ENCODE measurements at places on chromosomes 6 and 20.

DNA sequence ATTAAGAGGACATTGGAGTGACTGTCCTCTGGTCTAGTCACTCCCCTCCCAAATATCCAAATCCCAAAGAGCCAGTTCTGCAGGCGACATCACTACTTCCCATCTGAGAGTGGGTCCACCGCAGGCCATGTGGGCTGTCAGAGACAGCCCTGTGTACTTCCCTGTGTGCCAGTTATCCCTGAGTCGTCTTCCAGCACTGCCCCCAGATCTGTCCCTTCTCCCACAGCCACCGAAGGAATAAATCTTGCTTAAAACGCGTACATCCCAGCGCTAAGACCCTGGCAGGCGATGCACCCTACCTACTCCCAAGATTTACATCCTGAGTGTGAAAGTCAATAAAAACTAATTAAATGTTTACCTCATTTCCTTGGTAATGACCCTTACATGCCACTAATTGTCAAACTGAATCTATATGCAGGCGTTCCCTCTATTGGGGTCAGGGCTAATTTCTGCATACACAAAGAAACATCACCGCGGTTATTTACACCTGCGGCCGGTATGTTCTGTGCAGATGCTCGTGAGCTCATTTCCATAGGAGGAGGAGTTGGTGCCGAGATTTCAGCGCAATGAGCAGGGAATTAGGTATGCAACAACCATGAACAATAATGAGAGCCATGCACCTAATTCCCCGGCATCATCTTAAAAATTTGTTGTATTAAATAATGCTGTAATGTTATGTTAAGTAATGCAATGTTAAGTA lies 31.3 kb upstream of the CDH4 start:
- DNase-seq = no peak

GRCh38 chr6:66935612-66936011 lies 1228.6 kb upstream of the EYS start:
- DNase-seq = no peak

DNA sequence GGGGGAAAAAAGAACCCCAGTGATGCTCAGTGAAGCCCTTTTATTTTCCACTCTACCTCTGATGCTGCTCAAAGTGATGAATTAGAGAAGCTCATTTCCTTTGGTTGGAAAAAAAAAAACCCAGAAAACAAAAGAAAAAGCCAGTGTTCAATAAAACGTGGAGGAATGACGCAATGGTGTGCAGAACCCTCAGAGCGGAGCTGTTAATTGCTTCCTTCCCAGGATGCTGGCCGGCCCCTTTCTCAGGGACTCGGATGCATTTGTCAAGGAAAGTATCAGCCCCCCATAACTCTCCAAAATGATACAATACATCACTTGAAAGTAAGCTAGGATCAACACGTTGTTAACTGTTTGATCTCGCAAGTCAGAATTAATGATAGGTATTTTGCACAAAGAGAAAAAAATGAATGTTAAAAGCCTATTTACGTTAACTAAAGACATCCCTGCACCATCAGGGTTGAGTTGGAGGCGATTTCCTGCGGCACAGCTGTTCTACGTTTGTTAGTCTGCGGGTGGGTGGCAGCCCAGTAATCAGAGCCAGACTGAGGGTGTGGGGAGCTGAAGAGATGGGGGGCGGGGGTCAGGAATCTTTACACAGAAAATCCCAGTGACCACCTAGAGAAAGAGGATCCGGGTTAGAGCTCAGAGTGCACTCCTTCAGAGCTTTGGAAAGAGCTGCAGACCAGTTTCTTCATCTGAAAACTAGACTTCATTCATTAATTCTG lies 132.4 kb downstream of the BMP7 start:
- no peak for DNase-seq

- no peak for DNase-seq
These were observed 107.9 kb upstream of the PREP start for GRCh38 chr6:105510746-105511145.

- DNase-seq = no peak
These were observed 2.1 kb downstream of the DNMT3B start for GRCh38 chr20:32764005-32764960.

- DNase-seq = no peak
These were observed 5.3 kb downstream of the POPDC3 start for GRCh38 chr6:105174512-105174911.

GRCh38 chr6:119113961-119114360 lies 35.5 kb upstream of the FAM184A start:
- DNase-seq = no peak

DNA sequence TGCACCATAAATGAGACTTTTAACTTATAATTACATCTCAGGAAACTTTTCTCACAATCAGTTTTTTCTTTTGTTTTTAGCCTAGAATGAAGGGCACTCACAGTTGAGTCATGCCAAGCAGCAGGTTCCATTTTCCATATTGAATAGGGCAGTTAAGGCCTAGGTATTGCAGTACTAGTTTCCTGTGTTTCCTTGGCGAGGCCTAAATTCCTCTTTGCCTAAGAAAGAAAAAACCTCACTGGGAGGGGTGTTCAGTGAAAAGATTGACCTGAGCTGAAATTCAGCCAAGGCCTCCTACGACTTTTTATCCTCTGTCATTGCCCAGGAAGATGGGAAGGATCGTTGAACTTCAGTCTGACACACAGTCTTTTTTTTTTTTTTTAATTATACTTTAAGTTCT lies 85.5 kb downstream of the IMPG1 start:
- no peak for DNase-seq

DNA sequence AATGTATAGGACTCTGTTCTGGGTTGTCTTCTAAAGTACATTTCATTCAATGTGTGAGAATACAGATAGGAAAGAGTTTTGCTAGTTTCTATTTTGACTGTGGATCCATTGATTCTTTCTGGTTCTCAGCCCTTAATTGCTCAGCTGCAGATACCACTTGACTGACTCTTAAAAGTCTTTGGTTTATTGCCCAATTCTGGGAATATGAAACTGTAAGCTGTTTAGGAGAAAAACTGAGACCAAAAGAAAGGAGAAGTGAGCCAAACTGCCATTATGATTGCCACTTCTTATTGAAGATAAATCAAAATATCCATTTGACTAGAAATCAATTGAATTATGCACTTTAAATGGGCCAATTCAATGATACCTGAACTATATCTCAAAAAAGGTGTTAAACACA lies 211.4 kb downstream of the ESR1 start:
- DNase-seq = no peak

- DNase-seq = no peak
These were observed 362.7 kb upstream of the IMPG1 start for GRCh38 chr6:76435174-76435573.

DNA sequence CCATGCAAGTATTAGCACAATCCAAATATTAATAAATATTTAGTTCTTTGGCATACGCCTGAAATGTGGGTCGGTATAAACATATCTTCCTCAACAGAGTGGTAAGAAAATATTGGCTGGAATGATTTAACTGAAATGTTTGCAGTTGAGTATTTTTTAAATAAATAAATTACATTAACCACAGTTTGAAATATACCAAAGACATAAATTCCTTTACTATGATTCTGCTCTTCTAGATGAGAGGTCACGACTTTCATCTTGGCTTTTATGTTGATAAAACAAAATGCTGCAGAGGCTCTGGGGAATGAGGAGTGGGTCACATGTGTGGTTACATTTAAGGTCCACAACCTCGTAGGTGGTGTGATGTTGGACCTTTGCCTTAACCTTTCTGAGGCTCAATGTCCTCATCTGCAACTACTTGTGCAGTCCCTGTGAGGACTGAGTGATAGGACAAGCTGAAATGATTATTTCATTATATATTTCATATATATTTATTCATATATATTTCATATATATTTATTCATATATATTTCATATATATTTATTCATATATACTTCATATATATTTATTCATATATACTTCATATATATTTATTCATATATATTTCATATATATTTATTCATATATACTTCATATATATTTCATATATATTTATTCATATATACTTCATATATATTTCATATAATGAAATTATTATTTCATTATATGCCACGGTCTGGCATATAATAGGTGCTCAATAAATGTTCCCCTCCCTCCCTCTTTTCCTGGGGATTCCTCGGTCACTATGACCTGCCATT lies 107.4 kb downstream of the SAMD5 start:
- DNase-seq = no peak

GRCh38 chr6:131124336-131125071 lies 10.8 kb upstream of the AKAP7 start:
- no peak for DNase-seq

DNA sequence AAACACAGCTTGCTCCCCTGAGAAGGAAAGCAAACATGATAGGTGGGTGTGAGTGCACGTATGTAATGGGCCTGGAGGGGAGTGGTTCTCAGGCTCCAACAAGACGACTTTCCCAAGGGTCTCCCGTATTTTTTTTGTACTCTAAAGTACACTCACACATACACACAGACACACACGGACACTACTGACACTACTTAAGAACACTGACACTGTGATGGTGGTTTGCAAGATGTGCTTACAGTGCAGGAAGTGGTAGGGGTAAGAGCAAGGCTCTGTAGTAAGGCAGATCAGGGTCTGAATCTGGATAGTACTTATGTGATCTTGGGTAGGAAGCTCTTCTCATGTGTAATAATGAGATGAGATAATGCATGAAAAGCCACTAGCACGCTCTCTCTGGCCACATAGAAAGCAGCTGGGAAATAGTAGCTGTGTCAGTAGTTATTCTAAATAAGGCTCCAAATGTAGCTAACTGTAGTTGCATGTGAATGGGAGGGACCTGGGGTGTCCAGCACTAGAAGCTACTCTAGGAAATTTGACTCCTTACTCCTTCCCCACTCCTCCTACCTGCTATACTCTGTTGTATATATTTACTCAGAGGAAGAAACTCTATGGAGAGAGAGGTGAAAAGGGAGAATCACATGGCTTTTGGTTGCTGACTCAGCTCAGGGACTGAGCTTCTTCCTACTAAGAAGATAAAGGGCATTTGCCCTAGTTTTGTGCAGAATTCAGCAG lies 8.4 kb upstream of the ZBTB24 start:
- no peak for DNase-seq

DNA sequence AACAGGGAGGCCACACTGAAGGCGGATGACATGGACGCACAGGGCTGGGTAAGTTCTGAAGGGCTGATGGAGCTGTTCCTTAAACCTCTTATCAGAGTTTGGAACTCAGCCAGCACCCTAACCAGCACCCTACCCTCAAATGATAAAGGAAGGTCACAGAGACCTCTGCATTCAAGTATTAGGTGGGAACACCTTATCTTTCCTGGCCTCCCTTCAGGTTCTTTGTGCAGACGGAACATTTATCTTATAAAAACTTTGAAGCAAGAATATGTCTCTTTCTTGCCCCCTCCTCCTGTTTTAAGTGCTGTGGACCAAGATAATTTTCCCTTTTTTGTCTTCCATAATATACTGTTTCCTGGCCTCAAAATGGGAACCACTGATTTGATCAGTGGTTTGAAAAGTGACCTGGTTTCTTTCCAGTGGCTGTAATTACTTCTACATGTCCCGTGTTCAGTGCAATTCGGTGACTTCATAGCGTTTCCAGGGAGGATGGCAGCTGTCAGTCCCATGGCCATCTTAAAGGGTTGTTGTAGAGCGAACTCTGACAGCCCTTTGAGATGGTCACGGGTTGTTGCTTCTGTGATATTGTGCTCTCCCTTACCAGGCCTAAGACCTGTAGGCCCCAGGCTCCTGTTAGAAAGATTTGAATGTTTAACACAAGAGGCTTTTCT lies 213.2 kb upstream of the MYLIP start:
- no peak for DNase-seq

GRCh38 chr6:35302604-35303241 lies 5.1 kb downstream of the DEF6 start:
- DNase-seq = peak; percentile 70

DNA sequence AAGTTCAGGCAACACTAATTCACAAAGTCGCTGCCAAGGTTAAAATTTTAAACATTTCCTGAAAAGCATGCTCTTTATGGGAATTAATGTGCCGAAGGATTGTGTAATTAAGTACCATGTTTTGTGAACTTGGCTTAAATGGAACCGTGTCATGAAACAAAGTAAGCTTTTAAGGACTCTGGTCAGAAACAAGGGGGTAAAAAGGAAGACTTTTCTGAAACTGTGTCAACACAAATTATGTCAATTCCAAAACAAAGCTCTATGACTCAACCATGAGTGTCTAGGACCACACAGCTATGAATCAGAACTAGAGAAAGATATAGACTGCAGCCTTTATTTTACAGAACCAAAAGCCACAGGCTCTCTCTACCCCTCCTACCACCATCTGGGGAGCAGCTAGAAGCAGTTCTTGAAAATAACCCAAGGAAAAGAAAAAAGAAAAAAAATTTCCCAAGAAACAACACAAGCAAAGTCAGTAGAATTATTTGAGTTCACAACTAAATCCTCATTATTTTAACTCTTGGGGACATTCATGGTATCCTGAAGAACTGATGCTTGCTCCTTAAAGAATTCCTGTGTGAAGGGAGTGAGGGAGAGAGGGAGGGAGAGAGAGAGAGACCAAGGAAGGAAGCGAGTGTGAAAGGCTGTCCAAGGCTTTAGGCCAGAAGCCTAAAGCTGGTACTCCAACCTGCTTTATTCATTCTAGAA lies 81.9 kb downstream of the ZMYND8 start:
- no peak for DNase-seq

Measured in stimulated activated CD8-positive, alpha-beta memory T cell treated with anti-CD3 and anti-CD28 coated beads, Interleukin-7, amount 100 ng/mL, for 24 hours (primary cell).